GM03348 (cell line): ENCODE measurements at places on chromosomes 3 and 15.
A peak's percentile ranks its signal among the peaks of the same experiment; 100 is the strongest.

DNA sequence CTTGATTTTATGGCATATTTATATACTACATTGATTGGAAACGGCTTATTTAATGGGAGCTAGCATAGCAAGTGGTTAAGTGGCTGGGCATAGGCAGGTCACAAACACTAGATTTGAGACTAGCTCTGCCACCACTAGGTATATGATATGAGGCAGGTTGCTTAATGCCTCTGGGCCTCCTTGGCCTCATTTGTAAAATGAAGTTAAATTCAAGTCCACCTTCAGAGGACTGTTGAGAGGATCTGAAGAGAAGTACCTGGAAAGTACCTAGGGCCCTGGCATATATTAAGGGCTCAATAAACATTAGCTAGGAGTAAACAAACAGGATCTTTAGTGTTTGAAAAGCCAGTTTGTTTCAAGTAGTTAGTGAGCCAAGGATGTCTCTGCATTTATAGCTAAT is 166.4 kb upstream of the FEZF2 start:
- no peak for DNase-seq

DNA sequence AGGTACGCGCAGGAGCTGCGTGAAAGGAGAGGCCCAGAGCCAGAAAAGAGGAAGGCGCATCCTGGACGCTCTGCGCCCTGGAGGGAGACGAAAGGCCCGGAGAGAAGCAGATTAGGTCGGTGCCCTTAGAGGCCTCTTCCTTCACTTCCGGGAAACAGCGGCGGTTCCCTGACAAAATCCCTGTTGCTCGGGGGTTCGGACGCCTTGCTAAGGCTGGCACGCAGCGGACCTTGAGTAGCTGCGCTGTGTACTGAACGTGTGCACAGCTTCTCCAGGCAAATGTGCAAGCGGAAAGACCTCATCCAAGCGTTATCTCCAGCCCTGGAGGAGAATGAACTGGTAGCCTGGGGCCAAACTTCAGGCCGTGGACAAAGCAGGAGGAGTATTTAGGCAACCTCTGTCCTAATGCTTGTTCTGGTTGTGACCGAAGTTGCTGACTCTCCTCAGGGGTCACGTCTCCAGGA is 3.0 kb upstream of the SOX14 start:
- DNase-seq = no peak

- peak; percentile 53 for DNase-seq
Measured at GRCh38 chr15:23877502-23878412, 190.7 kb upstream of the NDN start.

DNA sequence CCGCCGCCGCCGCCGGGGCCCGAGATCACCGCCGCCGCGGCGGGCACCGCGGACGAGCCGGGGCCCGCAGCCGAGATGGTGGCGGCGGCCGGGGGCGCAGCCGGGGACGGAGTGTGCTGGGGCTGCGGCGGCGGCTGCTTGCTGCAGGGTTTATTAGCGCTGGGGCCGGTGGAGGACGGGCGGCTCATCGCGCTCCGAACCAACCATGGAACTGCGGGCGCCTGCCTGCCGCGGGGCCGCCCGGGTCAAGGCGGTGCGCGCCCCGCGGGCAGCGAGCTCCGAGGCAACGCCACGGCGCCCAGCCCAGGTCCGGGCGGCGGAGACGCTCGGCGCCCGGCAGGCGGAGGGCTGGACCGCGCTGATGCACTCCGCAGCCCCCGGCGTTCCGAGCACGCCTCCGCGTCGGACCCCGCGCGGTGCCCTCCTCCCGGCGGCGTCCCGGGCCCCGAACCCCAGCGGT is 277 bp downstream of the SIAH2 start:
- no peak for DNase-seq

GRCh38 chr15:97995881-97996603 is 35.5 kb downstream of the ARRDC4 start:
- DNase-seq = peak; percentile 18

GRCh38 chr15:72902245-72902918 is 118.8 kb upstream of the ADPGK start:
- peak; percentile 86 for DNase-seq

- no peak for DNase-seq
Measured at GRCh38 chr3:33089515-33089914, 7.4 kb downstream of the GLB1 start.

DNA sequence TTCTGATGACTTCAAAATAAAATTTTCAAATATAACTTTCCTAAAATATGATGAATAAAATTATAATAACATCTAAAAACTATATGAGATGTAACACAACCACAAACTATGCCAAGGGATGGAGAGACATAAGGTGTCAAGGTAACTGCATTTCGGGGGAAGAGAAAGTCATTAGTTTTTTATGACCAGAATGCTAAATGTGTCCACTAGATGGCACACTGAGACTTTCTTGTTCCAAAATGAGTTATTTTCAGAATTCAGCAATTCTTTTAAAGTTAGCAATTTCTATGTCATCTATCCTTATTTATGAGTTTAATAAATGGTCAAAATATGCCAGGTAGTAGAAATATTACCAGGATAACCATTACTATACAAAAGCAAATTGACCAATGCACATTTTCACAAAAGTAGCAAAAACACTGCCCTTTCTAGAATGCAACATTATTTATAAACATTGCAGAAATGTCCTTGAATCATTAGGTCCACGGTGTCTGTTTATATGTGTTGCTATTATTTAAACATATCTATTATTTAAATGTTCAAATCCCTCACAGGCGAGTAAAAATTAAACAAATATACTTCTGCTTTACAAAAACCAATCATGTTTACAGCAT is 374.2 kb downstream of the PLCL2 start:
- DNase-seq = peak; percentile 54

DNA sequence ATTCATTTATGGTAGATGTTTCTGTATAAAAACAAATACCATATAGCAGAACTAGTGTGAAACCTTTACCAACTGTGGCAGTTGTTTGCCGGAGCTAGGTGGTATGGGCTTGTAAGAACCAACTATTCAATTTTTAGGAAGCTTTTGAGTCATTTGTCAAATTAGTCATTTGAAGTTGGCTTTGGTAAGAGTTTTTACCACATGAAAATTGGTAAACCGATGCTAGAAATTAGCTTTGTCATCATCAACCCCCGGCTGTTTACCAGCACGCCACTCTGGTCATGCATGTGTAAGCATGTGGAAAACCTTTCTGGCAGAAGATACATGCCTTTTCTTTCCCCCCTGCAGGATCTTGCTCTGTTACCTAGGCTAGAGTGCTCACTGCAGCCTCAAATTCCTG is 63.3 kb downstream of the IL1RAP start:
- DNase-seq = no peak

DNA sequence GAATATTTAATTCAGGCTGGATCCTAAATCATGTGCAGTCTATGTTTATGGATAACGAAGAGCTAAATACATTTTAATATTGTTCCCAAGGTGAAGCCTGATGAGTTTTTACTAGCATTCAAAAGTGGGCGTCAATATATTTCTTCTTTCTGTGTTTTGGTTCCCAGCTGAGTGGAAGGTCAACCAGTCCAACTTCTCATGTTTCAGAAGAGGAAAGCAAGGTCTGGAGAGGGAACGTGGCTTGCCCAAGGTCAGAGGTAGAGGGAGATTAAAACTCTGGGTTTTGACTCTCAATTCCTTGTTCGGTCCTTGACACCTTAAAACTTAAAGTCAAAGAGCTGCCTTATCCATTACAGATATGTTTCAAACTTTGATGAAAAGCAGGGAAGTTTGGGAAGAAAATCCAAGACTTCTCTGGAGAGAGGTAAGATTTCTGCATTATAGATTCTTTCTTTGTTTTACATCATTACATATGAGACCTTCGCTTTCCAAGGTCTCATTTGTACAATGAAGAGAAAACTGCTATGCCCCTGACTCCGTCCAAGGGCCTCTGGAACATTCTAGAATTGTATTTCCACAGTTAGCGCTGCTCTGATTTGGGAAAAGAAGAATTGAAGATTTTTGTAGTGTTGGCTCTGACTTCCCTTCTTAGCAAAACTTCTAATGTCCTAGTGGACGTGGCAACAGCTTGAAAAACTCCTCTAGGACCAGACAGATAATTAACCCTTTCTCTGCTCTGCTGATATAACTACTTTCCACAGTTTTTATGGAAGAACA is 57.7 kb upstream of the HES1 start:
- DNase-seq = no peak

DNA sequence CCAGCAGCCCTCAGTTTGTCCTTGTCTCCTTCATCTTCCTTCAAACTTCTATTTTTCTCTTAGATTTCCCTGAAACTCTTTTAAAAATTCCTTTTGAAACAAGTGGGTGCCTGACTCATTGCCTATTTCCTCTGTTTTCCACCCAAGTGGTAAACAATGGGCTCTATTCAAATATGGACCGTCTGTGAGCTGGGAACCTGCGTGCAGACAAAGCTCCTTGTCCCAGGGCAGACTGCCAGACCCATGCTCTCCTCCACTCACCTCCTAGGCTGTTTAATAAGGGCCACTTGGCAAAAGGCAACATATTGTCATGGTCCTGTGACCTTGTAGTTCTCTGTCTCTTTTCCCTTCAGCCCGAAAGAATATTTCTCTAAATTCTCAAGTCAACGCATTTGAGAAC is 332.7 kb upstream of the THBS1 start:
- peak; percentile 60 for DNase-seq

DNA sequence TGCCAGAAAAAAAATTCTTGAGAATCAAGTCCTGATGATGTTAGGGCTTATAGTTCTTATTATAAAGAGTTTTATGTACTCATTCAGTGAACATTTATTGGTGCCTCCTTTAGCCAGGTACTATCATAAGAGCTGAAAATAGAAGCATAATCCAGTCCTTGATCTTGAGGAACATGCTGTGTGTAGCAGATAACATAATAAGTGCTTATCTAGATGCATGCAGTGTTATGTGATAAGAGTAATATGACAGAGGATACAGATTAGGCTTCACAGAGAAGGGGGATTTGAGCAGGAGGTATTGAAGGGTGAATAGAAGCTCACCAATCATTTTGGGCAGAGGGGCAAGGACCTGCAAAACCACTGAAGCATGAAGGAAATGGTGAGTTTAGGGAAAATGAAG is 1.1 kb downstream of the CCR2 start:
- no peak for DNase-seq

GRCh38 chr3:119588112-119588511 is 8.8 kb downstream of the ADPRH start:
- DNase-seq = no peak

DNA sequence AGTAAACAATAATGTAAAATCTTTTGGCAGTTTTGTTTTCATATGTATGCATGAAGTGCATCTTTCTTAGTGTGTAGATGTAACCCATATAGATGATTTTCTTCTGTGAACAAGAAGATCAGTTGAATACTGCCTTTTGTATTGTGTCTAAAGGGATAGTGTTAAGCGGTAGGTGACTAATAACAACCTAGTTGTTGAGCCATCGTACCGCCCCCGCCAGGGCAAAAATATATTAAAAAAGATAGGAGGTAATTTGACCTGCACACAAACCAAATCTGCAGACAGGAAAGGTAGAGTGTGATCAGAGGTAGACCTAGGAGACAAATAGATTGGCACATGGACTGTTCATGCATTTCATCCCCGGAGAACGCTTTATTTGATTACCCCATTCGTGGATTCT is 3.3 kb upstream of the GMNC start:
- no peak for DNase-seq

DNA sequence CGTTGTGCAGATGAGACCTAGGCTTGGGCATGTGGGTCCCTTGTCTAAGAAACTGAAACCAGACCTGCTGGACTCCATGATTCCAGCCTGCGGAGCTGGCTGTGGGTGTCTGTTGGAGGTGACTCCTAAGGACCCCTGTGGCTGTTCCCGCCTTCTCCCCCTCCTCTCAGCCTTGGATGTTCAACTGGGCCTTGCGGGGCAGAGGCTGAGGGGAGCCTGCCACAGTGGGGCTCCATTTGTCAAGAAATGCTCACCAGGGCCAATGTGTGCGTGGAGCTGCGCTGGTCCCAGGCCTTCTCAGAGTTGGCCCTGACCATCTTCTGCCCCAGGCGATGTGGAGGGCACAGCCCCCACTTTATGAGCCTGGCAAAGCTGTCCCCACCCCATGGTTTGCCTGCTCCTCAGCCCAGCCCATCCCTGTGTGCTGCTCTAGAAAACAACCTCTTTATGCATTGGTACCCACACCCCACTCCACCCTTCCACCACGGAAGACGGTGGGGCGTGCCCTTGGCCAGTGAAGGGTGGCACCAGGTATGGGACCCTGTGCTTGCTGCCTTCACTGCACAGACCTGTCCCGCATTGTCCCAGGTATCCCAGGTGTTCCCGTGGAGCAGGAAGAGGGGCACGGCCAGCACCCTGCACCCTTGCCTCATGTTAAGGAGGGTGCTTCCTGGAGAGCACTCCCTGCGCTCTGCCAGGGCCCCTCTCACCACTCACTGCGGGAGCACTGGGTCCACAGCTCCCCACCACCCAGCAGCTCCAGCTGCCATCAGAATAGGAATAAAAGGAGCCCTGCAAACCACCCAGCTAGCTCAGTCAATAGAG is 7.9 kb downstream of the MESP2 start:
- no peak for DNase-seq

DNA sequence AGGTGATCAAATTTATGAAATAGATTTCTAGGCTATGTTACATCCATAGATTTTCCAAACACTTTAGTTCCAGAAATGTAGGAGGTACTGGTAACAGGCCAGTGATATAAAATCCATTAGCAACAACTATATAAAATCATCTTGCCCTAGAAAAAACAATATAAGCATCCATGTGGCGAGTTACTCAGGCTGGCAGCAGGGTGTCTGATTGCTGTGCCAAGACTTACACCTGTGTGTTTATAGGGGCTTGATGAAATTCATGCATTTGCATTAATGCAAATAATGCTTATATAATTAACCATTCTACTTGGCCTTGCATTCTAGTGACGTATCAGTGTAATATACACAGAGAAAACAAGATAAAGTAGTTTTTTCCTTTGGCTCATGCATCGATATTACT is 153.4 kb downstream of the PLCL2 start:
- DNase-seq = no peak

DNA sequence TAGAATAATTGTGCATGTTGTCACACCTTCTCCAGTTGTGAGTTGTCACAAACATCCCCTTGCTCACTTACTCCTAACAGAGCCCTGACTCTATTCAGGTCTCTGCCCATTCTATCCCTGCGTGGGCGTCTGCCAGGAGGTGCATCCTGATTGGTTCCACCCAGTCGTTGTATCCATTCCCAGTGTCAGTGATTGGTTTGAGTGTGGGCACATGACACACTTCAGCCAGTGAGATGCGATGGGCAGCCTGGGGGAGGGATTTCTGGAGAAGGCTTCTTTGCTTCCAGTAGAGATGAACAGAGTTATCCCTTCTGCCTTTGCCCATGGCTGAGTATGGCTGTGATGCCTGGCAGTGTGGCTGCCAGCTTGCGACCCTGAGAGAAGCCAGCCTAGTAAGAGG is 18.7 kb downstream of the PXYLP1 start:
- DNase-seq = no peak

DNA sequence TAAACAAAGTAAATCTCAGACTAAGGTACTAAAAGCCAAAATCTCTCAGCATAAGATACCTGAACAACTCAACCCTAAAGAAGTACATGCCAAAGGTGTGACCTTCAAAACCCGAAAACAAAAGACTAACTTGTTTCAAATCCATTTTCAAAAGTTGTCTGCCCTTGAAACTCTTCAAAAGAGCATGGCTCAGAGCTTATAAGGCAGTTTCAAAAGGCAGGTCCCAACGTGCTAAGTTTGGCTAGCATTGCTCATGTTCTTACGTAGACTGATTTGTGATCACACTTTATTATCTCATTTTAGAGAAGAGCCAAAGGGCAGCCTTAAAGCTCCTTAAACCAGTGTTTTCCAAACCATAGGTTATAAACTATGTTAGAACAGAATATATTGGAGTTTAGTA is 112.2 kb downstream of the FEZF2 start:
- no peak for DNase-seq

- peak; percentile 32 for DNase-seq
Measured at GRCh38 chr3:45560281-45560971, 34.1 kb upstream of the LIMD1 start.

- DNase-seq = no peak
Measured at GRCh38 chr3:172279191-172279640, 169.0 kb downstream of the GHSR start.
